ENCODE measurements at places on chromosomes 5 and 9.

DNA sequence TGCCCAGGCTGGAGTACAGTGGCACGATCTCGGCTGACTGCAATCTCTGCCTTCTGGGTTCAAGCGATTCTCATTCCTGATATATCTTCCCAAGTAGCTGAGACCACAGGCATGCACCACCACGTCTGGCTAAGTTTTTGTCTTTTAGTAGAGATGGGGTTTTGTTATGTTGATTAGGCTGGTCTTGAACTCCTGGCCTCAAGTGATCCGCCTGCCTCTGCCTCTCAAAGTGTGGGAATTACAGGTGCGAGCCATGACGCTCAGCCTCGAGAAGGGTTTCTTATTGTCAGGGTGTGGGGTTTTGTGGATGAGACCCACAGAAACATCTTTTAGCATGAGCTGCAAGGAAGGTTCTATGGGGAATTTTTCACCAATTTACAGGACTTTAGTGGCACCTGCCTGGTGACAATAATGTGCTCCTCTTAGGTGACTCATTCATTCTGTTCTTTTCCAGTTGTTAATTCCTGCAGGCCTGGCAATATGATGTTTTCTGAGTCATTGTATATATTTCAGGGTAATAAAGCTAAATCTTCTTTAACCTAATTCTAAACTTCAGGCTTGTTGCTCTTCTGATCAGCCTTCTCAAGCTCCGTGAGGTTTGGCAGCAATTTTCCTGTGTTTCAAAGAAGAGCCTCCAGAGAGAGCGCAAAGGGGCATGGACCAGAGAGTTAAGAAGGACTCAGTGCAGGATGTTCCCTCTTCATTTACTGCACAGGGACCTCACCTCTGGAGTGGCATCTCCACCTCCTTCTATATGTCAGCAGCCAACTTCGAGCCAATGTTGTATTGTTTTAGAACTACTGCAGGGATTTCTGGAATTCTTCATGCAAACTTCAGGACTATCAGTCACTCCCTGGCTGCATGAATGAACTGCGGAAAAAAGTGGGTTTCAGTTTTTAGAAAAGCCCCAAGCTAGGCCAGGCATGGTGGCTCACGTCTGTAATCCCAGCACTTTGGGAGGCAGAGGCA is 77.8 kb upstream of the ZNF618 start:
- no peak for DNase-seq

- peak; percentile 48 for DNase-seq
These were observed 41.4 kb upstream of the CLPTM1L start for GRCh38 chr5:1386274-1386717.

DNA sequence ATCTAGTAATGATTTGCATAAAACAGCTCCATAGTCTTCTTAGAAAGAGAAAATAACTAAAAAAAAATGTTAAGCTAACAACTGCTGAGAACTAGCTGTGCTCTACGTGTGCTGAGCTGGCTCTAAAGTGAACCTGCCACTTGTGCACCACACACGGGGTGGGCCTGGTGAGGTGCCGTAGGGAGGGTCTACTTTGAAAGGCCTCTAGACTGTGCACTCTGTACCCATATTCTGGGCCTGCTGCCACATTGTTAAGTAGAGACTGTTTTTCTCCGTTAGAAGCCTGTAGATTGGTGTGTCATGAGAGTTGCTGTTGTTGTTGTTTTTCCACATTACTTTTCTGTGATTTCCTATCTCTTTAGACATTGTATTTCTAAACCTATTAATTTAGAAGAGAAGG is 93.9 kb downstream of the CD180 start:
- no peak for DNase-seq

- DNase-seq: no peak
These were observed 77.4 kb upstream of the DMRT1 start for GRCh38 chr9:764105-764524.

GRCh38 chr9:133274236-133275104 is 531 bp downstream of the ABO start:
- no peak for DNase-seq

DNA sequence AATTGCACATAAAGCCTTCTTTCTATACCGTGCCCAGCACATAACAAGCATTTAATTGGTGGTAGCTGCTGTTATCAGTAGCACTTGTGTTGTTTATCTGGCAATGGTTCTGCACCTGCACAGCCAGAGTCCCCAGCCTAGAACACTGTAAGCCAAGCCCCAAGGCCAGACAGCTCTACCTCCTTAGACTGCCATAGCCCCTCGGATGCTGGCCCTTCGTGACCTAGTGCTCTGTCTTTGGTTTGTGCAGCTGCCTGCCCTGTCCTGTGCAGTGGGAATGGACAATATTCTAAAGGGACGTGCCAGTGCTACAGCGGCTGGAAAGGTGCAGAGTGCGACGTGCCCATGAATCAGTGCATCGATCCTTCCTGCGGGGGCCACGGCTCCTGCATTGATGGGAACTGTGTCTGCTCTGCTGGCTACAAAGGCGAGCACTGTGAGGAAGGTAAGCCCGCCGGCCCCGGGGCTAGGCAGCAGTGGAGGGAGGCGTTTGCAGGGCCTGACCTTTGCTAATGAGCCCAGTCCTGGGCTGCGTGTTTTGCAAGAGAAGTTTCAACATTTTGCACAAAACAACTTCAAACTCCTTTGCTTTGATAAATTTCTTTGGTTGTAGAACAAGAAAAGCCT is 173.3 kb upstream of the WWC1 start:
- no peak for DNase-seq

GRCh38 chr5:159341906-159342310 is 11.6 kb upstream of the IL12B start:
- no peak for DNase-seq

DNA sequence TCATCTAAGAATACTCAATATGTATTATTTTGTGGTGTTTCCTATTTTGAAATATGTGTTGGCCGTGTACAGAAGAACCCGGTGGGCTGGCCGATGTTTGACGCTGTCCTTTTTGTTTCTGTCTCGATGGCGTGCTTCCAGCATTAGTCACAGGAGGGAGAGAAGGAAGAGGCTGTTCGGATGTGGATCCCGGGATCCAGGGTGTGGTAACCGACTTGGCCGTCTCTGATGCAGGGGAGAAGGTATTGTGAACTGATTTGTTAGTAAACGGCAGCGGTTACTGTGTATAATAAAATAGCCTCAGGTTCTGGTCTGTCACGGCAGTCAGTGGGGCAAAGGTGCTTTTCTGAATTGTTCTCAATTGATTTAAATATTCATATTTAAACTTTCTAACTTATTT is 275.0 kb downstream of the ARHGEF28 start:
- DNase-seq: no peak

GRCh38 chr5:148972396-148972795 is 90.5 kb downstream of the SH3TC2 start:
- DNase-seq: no peak

GRCh38 chr9:103991698-103992097 is 102.4 kb upstream of the SMC2 start:
- no peak for DNase-seq

- DNase-seq: peak; percentile 3
These were observed 25.7 kb downstream of the FRMPD1 start for GRCh38 chr9:37676411-37676830.

DNA sequence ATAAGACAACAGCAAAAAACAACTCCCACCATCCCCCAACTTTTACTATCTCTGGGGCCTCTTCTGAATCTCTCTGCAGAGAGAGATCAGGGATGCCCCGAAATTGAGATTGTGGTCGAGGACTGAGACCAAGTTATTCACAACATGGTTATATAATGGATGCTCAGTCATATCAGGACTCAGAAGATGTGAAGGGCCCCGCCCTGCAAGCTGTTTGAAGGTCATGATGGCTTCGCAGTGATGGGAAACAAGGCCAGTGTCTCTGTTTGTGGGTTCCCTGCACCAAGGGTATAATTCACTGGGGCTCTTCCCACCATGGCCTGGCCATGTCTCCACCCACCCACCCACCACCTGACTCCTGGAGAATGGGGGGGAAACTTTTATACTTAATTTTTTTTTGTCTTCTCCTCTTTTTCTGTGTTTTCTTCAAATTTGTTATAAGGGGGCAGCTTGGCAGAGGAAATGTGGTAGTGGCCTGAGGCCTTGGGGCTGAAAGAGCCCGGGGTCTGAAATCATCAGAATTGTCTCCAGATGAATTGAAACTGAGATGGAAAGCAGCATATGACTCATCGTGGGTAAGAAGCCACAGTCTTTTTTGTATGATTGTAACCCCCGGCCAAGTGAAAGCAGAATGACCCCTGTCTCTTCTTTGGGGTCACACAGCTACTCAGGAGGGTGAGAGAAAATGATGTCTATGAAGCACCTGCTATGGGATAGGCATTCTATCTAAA is 15.0 kb upstream of the TEX48 start:
- DNase-seq: no peak

DNA sequence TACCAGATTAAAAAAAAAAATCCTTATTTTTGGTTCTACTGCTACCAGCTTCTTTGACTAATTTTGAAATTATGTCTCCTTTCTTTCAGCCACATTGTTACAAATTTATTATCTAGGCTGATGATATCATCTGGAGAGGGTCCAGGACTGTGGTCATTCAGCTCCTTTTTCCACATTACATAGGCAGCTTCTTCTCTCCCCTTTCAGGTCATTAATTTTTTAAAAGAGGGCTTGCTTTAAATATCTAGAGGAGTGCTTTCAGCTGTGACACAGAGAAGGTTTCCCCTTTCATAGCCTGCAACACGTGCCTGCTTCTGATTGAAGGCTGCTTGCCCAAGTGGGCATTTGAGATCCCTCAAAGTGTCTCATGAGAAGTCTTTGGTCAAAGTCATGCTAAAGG is 155.7 kb upstream of the PAPPA start:
- no peak for DNase-seq

DNA sequence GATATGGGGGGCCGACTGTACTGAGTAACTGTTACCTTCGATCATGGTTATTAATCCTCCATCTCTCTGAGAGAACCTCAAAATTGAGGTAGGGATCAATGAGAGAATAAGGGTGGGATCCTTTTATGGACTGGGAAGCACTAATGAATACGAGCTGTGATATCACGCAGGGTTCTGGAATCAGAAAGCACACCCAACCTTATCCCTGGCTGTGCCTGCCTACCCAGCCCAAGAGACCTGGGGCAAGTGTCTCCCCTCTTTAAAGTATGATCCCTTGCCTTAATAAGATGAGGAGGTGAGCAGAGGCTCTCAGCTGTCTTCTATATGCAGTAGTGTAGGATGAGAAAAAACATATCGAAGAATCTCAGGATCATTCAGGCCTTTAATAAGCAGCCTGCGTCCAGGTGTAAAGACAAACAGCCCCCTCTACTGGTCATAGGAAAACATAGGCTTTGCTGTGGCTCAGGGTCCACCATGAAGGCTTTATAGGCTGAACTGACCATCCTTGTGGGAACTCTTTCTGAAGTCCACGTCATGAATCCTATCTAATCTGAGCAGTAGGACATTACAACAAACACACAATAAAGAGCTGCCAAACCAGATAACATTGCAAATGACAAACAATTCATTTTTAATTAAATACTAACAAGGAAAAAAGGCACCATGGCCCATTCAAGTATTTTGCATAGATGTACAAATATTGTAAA is 16.8 kb downstream of the NIPAL4 start:
- DNase-seq: no peak

DNA sequence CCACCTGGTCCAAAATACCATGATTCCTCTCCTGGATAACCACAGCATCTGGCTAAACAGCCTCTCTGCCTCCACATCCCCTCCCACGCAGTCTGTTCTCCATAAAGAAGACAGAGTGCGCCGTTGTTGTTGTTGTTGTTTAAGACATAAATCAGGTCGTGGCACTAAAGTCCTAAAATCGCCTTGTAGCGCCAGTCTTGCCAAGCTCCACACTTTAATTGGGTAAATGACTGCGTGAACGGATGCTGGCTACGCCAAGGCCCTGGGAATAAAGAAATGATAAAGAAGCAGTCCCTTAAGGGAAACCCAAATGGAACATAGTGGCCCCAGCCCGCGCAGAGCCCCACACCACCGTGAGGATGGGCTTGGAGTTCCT is 364 bp upstream of the SFXN1 start:
- no peak for DNase-seq

GRCh38 chr9:105457560-105458294 is 9.9 kb downstream of the FSD1L start:
- DNase-seq: no peak

DNA sequence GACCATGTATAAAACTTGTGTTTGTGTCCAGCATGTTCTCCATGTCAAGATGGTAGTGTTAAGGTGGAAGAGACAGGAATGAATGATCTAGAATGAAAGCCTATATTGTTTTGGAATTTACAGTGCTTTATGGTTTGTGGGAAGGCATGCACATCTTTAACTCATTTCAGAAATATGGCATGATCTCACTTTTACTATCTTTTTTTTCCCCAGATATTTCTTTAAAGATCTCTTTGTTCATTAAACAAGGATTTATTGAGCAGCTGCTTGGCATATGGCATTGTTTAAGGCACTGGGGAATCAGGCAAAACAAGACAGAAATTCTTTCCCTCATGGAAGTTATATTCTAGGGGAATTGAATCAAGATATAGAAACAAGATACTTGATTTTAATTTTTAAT is 51.7 kb downstream of the SLC12A2 start:
- DNase-seq: no peak

- DNase-seq: no peak
These were observed 50.5 kb downstream of the RALGPS1 start for GRCh38 chr9:126965077-126965476.

- no peak for DNase-seq
These were observed 129.6 kb upstream of the SPEF2 start for GRCh38 chr5:35488055-35488454.

- no peak for DNase-seq
These were observed 258.3 kb upstream of the NR4A3 start for GRCh38 chr9:99563364-99563763.

- no peak for DNase-seq
These were observed 659.8 kb upstream of the KLF4 start for GRCh38 chr9:108149326-108149725.

GRCh38 chr5:100303216-100303615 is 232.0 kb upstream of the FAM174A start:
- DNase-seq: no peak

DNA sequence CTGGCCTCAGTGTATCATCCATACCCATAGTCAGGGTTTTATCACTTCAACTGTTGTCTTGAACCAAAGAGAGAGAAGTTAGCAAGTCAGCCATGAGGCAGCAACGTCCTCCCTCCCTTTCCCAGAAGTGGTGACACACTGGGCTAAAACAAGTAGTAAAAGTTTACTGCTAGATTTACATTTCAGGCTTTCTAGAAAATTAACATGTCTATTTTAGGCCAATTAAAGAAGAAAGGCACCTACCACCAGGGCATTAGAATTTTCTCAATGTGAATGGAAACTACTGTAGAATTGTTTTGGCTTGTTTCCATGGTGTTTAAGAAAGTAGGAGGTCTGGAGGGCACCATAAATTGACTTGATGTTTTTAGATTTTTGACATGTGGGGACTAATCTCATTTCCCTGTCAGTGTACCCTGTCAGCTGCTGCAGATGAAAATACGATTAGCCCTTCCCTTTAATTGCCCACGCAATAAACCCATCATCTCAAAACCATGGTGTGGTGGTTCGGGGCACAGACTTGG is 121.8 kb upstream of the ELL2 start:
- DNase-seq: no peak

DNA sequence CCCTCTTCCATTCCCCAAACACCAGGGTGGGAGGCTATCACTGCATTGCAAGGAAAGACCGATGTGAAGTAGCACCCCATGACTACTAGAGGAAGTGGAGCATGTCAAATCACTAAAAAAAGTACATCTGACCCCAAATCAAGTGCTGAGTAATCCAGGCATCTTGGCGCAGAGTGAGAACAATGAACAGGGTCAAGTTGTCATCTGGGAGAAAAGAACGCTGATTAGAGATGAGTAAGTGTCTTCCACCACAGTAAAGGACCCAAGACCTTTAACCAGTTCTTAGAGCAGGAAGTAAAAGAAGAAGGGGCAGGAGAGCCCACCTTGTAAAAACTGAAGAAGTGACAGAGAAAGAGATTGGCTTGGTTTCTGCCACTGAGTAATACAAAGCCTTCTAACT is 75.0 kb upstream of the RAD23B start:
- no peak for DNase-seq
